Lower lobe of right lung (tissue), 2 donors: ENCODE measurements at places on chromosomes 4 and X. TPM values are rescaled to one million over a fixed set of nuclear protein-coding genes. Genes with fewer than 3 reads are reported as not detected.

DNA sequence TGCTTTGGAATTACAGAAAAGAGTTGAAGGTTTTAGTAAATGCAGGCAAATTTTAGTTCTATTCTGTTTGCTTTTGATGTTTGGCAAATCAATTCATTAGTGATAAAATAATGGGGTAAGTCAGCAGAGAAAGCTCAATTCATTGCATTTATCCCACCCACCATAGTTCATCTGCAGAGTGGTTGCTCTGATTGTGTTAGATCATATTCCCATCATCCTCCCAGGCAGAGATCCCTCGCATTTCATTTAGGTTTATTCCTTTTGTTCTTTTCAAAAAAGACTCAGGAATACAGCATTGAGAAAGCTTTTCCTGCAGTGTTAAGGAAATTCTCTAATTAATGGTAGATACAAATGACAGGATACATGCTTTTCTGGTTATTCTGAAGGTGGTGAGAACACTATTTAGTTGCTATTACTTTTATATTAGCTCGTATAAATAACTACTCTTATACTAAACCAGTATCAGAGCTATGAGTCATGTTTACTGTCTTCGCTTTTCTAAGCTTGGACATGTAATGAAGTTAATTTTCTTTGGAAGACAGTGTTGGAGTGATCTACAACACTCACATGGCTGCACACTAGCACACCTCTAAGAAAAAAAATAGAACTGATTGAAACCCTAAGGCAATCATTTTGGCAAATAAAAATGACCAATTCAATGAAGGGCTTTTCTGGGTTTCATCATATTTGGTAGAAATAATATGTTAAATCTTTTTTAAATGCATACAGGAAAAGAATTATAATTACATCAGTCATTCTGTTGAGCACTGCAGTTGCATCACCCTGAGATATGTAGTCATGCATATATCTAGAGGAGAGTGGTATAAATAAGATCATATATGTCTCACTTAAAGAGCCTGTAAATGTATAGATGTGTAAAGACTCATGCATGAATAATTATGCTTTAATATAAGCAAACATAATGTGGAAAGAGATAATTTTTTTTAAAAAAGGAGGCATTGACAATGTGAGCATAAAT lies 351.6 kb downstream of the PCDH7 start:
- no peak overlapping the region for H3K4me3 ChIP-seq
- H3K27ac ChIP-seq: no peak overlapping the region
- H3K27me3 ChIP-seq: no peaks in the 10 kb centered on the region
- DNase-seq: no peak

Gene JADE3
- total RNA-seq: 8.5 TPM

DNA sequence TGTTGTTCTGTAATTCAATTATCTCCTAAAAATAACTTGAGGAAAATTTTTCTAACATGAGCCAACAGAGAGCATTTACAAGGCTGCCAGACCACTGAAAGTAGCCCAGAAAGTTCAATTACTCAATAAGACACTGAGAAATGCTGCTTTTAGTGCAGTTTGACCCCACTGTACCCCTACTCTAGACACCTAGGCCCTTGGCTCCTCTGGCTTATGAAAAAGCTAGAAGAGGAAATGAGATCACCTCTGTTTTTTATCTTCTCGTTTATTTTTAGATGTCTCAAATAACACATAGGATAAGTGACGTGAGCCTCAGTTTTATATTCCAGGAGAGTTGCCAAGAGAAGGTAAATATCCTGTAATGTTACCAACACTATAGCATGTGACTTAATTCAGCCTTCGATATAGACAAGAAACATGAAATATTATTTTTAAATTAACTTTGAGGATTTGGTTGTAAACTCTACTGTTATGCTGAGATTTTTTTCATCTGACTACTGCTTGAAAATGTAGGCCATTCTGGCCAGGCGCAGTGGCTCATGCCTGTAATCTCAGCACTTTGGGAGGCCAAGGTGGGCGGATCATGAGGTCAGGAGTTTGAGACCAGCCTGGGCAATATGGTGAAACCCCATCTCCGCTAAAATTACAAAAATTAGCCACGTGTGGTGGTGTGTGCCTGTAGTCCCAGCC lies 24.4 kb downstream of the TNIP3 start:
- no peak overlapping the region for H3K27ac ChIP-seq
- DNase-seq: no peak
- no peaks in the 10 kb centered on the region for H3K27me3 ChIP-seq
- no peak overlapping the region for H3K4me3 ChIP-seq
- no peaks in the 10 kb centered on the region for H3K4me1 ChIP-seq

GRCh38 chrX:65536291-65536690 lies 1.7 kb upstream of the LAS1L start:
- peaks cover 7% of the 10 kb centered on the region for H3K36me3 ChIP-seq
- no peak for DNase-seq
- peaks cover 15% of the 10 kb centered on the region for H3K4me1 ChIP-seq
- no peak overlapping the region for H3K4me3 ChIP-seq
- no peak overlapping the region for H3K27ac ChIP-seq

DNA sequence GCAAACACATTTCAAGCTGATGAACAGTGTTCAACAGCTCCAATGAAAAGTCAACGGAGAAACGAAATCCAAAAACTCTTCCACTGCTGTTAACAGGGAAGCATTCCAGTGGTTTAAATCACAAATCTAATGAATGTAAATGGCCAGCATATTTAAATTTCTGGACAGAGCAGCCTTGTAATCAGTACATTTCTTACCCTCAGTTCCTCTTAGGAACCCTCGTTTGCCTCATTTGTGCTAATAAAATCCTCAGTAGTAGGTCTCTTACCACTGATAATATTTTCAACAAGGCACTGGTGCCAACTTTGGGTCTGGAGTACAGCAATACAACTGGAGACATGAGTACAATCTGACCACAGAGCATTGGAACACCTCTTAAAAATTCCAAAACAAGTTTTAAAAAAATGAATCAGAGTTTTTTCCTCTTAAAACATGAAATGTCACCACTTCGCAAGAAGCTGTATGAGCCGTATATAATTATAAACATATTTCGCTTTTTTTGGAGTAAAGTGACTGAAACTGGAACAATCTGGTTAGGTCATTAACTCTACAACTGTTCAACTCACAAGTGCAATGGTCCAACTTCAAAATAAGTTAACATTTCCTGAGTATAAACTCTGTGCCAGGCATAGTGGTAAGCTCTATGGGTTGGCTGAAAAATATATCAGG lies 211.2 kb downstream of the CPEB2 start:
- no peaks in the 10 kb centered on the region for H3K4me1 ChIP-seq
- no peak overlapping the region for H3K4me3 ChIP-seq
- no peak overlapping the region for H3K27ac ChIP-seq
- no peaks in the 10 kb centered on the region for H3K27me3 ChIP-seq
- H3K36me3 ChIP-seq: no peaks in the 10 kb centered on the region

Gene FHDC1
- total RNA-seq: 21.9 TPM

Gene PRDM5
- 14.8 TPM for total RNA-seq

DNA sequence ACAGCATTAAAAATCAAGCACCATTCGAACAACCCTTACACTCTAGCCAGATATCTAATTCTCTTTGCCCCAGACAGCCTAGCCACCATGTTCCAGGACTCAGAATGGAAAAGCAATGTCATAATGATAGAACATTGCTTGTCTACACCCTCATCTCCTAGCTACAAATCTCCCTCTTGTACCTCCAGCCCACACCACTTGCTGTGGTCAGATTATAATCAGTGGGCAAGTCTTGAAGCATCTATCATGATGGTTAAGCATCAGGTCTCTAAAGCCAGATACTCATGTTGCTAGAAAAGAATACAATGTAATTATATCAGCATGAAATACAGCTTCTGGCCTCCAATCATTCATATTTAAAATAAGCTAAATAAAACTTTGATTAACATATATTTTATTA lies 268.3 kb downstream of the NPFFR2 start:
- H3K4me1 ChIP-seq: no peaks in the 10 kb centered on the region
- no peaks in the 10 kb centered on the region for H3K36me3 ChIP-seq
- H3K4me3 ChIP-seq: no peak overlapping the region
- no peak for DNase-seq
- H3K27ac ChIP-seq: no peak overlapping the region

Gene USP11
- total RNA-seq: 52.9 TPM

DNA sequence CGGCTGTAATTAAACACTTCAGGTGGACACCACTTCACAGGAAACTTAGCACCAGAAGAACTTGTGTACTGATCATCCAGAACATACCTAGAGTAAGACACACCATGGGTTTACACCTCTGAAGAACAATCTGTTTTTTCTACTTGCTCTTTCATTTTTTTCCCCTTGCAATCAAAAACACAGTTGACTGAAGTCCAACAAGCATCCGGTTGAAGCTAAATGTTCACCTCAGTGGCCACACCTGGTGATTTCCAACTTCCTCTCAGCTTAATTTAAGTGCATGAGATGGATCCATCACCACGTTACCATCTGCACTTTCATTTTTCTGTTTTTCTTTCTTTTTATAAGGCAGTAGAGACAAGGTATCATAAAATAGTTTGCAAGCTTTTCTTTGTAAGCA lies 4.9 kb upstream of the TXK start:
- peaks cover 32% of the 10 kb centered on the region for H3K36me3 ChIP-seq
- no peaks in the 10 kb centered on the region for H3K27me3 ChIP-seq
- no peaks in the 10 kb centered on the region for H3K4me1 ChIP-seq
- no peak for DNase-seq

DNA sequence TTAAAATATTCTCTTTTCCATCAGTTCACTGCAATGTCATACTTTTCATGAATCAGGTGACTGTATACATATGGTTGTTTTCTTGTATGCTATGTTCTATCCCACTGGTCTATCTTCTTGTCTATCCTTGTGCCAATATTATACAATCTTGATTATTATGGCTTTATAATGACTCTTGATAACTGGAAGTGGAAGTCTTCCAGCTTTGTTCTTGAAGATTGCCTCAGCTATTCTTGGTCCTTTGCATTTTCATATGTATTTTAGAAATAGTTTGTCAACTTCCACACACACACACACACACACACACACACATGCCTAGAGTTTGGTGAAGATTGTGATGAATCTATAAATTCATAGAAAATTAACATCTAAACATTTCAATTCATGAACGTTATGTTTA lies 67.9 kb downstream of the SHROOM3 start:
- no peak overlapping the region for H3K27ac ChIP-seq
- DNase-seq: no peak
- no peaks in the 10 kb centered on the region for H3K4me1 ChIP-seq
- H3K4me3 ChIP-seq: no peak overlapping the region
- H3K36me3 ChIP-seq: no peaks in the 10 kb centered on the region
- H3K27me3 ChIP-seq: no peaks in the 10 kb centered on the region

GRCh38 chr4:104727643-104728042 lies 232.9 kb upstream of the CXXC4 start:
- DNase-seq: no peak
- no peak overlapping the region for H3K4me3 ChIP-seq
- no peaks in the 10 kb centered on the region for H3K27me3 ChIP-seq
- no peaks in the 10 kb centered on the region for H3K36me3 ChIP-seq
- H3K27ac ChIP-seq: no peak overlapping the region
- H3K4me1 ChIP-seq: no peaks in the 10 kb centered on the region

Gene CPXCR1
- total RNA-seq: not detected

Gene SPRY1
- total RNA-seq: 86.6 TPM

DNA sequence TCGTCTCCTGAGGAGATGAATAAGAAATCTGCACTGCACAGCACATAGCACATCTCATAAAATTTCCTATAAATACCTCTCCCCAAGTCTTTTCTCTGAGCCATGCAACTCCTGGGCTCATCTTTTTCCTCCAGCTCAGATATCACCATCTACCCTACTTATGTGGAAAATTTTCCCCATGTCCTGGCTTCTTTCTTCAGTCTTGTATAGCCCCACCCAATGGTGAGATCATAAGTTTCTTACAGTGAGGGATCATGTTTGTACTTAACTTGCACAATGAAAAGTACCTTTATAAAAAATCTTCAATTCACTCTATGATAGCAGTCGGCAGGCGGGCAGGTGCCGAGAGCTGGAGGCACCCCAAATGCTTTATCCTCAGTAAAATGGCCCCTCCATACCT lies 198.6 kb upstream of the S100G start:
- H3K4me3 ChIP-seq: no peak overlapping the region
- H3K4me1 ChIP-seq: no peaks in the 10 kb centered on the region
- H3K36me3 ChIP-seq: no peaks in the 10 kb centered on the region
- no peaks in the 10 kb centered on the region for H3K27me3 ChIP-seq
- no peak for DNase-seq
- no peak overlapping the region for H3K27ac ChIP-seq

DNA sequence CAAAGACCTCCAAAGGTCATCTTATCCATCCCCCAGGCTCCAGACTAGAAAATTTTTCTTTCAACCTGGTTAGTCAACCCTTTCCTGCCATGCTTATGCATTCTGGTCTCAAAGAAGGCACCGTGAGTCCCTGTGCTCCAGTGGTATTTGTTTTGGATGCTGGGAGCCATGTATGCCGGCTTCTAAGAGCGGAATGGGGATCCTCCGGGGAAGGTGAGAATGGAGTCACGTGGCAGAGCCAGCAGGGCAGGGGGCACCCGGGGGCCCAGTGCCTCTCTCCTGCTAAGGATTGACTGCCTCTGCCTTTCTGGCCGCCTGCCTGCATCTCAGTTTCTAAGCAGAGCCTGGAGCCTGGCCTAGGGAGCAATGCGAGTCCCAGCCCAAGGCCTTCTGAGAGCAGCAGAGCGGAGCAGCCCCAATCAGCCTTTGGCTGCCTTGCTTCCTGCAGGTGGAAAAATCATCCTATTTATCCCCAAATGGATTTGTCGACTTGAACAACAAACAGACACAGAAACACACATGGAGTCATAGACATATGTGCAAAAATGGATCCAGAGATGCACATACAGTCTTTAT lies 141.0 kb downstream of the PJA1 start:
- H3K27ac ChIP-seq: no peak overlapping the region
- H3K27me3 ChIP-seq: no peaks in the 10 kb centered on the region
- H3K4me1 ChIP-seq: peaks cover 11% of the 10 kb centered on the region
- no peak for DNase-seq
- H3K4me3 ChIP-seq: no peak overlapping the region

GRCh38 chr4:2249526-2250356 lies 7.8 kb upstream of the HAUS3 start:
- peaks cover 76% of the 10 kb centered on the region for H3K36me3 ChIP-seq
- DNase-seq: peak; percentile 42
- peaks cover 21% of the 10 kb centered on the region for H3K4me1 ChIP-seq
- no peak overlapping the region for H3K27ac ChIP-seq
- H3K27me3 ChIP-seq: no peaks in the 10 kb centered on the region
- no peak overlapping the region for H3K4me3 ChIP-seq

- no peaks in the 10 kb centered on the region for H3K4me1 ChIP-seq
- H3K36me3 ChIP-seq: no peaks in the 10 kb centered on the region
- no peaks in the 10 kb centered on the region for H3K27me3 ChIP-seq
- no peak for DNase-seq
- H3K27ac ChIP-seq: no peak overlapping the region
Measured at GRCh38 chr4:43357252-43357974, 464.9 kb downstream of the GRXCR1 start.

- no peaks in the 10 kb centered on the region for H3K27me3 ChIP-seq
- no peak for DNase-seq
- H3K4me1 ChIP-seq: no peaks in the 10 kb centered on the region
- H3K4me3 ChIP-seq: no peak overlapping the region
- H3K36me3 ChIP-seq: no peaks in the 10 kb centered on the region
Measured at GRCh38 chrX:70437011-70437410, 7.6 kb upstream of the DLG3 start.

Gene MSANTD1
- total RNA-seq: 1.9 TPM

Gene GIMD1
- not detected for total RNA-seq

- H3K36me3 ChIP-seq: peaks cover 18% of the 10 kb centered on the region
- H3K27ac ChIP-seq: no peak overlapping the region
- no peak overlapping the region for H3K4me3 ChIP-seq
- H3K4me1 ChIP-seq: no peaks in the 10 kb centered on the region
Measured at GRCh38 chrX:119828446-119828845, 24.3 kb downstream of the UPF3B start.

- H3K27ac ChIP-seq: no peak overlapping the region
- no peaks in the 10 kb centered on the region for H3K27me3 ChIP-seq
- DNase-seq: no peak
- H3K4me3 ChIP-seq: no peak overlapping the region
Measured at GRCh38 chrX:10884246-10884645, 226.9 kb upstream of the HCCS start.
